Cortex of kidney (tissue), 1 donor: ENCODE measurements at places on chromosomes 11 and 22.

GRCh38 chr11:75277211-75277805, 36.7 kb downstream of the TPBGL start:
- no peak for DNase-seq

DNA sequence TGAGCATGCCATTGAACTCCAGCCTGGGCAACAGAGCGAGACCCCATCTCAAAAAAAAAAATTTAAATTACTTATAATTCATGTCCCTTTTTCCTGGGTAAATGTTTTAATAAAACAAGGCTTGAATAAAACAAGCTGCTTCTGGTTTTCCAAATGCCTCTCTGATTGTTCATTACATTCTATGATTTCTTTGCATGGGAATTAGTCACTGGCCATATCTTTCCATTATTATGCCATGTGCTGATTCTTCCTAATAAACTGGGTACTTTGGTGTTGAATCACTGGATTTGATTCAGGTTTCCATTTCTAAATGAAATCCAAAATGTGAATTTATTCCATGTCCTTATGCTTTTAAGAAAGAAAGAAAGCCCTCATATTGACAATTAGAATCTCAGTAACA, 42.6 kb downstream of the ZNF215 start:
- DNase-seq = no peak

- DNase-seq = no peak
Measured at GRCh38 chr11:112965656-112966055, 4.4 kb downstream of the NCAM1 start.

- DNase-seq = no peak
Measured at GRCh38 chr22:27784120-27784475, 17.5 kb downstream of the MN1 start.

- DNase-seq = no peak
Measured at GRCh38 chr11:47850337-47850736, 2.2 kb upstream of the NUP160 start.
